Inflammatory macrophage treated with lipopolysaccharide for 1 hour (primary cell): ENCODE measurements at places on chromosomes 2 and 18.

GRCh38 chr18:71125581-71125980 lies 836.7 kb downstream of the SOCS6 start:
- no peak for DNase-seq

- no peak for DNase-seq
Measured at GRCh38 chr2:19664646-19665045, 237.1 kb downstream of the TTC32 start.

DNA sequence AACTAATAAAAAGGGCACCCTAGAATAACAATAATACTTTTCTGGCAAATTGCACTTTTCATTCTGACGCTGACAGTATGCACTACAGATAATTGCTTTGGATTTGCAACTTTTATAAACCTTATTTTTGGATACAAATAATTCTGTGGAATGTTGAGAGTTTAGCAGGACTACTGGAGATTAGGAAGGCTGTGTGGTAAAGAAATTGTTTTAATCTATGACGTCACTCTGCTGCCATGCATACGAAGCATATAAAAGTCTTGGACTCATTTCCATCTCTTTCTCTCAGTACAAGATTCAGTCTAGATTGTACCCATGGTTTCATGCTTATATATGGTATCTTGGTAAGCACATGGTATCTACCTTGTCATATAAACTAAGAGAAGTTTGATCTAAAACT lies 28.1 kb upstream of the ZCCHC2 start:
- DNase-seq = no peak

GRCh38 chr2:23595601-23596251 lies 210.7 kb downstream of the KLHL29 start:
- no peak for DNase-seq

DNA sequence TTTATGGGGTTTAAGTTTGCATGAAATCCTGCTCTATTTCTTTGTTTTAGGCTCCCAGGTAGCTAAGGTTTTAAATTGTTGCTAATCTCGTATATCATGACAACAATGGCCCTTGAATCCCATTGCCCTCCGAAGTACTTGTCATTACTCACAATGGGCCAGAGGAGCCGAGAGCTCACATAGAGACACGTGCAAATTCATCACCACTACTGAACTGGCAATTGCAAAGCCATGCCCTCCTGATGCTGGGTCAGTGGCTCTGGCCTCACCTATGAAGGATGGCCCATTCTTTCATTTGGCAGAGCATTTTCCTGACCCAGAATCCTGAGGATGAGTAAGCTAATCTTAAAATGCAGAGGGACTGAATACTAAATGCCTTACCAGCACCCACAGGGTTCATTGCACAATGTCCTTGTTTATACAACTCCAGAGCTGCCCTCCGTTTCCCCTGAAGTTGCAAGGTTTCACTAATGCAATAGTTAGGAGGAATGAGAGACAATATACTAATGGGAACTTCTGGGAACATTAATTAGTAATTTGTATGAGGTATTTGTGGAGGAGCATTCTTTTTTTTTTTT lies 71.6 kb upstream of the GAREM1 start:
- no peak for DNase-seq

DNA sequence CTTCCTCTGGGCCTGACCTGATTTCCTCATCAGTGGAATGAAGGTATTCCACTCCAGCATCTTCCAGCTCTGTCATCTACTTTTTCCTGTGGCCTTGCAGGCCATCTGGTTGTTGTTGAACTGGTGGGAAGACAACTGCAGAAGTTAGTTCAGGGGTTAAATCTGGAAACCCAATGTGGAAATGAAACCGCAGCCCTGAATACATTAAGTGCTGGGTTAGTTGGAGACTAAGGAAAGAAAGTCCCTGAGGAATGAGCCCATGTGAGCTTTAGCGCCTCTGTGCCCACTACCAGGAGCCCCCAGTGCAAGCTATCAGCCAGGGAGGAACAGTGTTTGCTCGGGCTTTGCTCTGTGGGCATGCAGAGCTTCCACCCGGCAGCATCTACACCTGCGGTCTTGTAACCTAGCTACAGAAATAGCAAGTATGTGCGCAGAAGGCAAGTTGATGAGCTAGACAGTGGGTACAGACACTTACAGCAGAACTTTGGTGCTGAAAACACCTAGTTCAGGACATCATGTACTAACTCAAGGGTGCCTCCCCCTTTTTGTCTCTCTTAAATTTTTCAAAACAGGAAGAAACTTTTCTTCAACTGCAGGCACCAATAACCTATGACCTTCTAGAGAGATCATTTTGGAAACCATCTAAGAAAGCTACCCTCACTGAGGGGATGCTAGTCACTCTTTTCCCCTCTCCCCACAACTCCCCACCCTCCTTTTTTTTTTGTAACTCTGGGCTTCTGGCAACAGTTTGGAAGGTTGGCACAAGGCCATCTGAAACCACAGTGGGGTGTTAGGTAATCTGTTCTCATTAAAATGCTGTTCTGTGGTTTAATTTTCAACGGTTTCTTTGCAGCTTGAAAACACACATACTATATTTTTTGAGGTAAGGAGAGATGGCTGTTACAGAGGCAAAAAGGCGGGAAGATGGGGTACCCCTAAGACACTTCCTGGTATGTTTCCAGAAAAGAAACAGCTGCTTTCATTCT lies 18.3 kb upstream of the CXCR4 start:
- DNase-seq = peak; percentile 63

DNA sequence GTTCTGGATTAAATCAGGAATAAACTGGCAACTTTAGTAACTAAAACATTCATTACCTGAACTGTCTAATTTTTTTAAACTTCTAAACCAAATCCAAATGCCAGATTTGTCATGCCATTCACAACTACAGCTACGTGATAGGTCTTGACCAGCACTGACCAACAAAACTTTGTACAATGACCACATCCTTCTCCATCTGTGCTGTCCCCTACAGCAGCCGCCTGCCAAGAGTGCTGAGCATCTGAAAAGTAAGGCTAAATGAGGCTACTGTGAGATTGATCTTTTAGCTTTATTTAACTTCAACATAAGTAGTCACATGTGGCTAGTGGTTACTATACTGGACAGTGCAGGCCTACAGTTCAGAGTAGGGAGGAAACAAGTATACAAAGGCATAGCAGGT lies 7.6 kb downstream of the FAM168B start:
- no peak for DNase-seq

GRCh38 chr2:214034417-214034816 lies 376.4 kb upstream of the VWC2L start:
- DNase-seq = no peak

DNA sequence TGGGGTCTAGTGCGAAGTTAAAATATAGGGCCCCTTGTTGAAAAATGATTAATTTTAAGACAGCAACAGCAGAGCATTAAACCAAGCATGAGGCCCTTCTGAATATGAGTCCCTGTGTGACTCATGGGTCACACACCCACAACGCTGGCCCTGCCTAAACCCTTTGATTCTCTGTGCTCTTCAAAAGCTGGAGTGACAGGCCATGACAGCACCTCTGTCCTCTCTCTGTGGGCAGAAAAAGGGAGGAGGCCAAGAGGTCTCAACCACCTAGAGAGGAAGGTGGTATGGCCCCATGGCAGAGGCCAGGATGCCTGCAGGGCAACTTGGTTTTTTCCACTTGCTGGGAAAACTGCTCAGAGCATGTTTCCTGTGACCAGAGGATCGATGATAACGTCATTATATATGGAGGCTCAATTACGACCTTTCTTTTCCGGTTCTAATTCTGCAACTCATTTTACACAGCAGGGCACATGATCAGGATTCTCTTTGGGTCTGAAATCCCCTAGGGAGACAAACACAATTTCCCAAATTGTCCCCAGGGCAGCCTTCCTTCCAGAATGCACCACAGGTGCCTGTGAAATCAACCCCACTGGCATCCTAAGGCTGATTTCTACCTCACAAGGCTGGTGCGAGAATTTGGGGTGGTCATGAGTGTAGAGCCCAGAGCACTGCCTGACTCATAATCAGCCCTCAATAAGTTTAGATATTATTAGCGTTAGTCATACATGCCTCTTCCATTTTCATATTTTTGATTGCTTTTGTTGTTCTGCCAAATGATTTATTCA lies 102.0 kb upstream of the PPP1CB start:
- peak; percentile 60 for DNase-seq

DNA sequence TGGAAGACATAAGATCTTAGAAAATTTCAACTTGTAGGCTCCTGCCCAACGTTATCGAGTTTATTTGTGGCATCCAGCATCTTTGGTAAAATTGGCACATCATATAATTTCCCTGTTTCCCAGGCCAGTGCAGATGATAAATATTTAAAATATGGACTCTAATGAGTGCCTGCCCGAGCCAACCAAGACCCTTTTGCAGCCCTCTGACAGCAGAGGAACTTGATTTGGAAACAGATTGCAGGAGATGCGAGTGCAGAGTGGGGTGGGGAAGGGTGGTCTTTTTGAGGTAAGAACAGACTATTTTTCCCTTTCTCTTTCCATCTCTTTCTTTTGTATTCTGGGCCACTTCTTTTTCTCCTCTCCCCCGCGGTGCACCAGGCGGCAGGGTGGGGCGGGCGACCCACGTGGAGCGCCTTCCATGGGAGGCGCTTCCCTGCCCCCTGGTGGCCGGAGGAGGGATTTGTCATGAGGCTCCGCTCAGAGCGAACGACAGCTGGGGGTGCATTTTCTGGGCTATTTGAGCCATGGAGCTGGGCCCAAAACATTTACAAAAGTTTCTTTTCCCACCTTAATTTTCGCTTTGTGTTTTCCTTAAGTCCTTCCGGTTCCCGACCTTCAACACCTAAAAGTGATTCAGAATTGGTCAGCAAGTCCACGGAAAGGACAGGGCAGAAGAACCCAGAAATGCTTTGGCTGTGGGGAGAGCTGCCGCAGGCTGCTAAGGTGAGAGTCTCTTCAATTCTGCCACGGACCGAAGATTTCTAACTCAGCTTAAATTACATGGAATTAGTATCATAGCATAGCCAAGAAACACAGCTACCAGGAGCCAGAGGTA lies 32.7 kb downstream of the LPIN1 start:
- DNase-seq = peak; percentile 92

- DNase-seq = peak; percentile 90
Measured at GRCh38 chr18:62612776-62613175, 90.0 kb downstream of the ZCCHC2 start.

DNA sequence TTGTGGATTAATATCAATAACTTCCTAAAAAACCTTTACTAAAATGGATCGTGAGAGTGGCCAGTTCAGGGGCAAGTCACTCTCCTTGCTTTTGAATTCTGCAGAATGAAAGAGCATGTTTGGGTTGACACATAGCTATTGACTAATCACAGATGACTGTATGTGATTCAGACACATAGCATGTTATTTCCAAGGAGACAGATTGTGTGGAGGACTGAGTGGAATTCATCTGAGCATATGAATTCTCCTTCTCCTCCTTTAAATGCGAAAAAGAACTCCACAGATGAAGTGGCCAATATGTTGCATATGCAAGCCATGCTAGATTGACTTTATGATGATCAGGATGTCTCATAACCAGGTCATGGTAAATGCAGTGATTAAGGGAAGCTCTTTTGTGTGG lies 249.4 kb upstream of the FAM98A start:
- no peak for DNase-seq

GRCh38 chr2:136468799-136469369 lies 296.5 kb upstream of the THSD7B start:
- DNase-seq = no peak

GRCh38 chr18:43061816-43062215 lies 53.7 kb downstream of the RIT2 start:
- no peak for DNase-seq

DNA sequence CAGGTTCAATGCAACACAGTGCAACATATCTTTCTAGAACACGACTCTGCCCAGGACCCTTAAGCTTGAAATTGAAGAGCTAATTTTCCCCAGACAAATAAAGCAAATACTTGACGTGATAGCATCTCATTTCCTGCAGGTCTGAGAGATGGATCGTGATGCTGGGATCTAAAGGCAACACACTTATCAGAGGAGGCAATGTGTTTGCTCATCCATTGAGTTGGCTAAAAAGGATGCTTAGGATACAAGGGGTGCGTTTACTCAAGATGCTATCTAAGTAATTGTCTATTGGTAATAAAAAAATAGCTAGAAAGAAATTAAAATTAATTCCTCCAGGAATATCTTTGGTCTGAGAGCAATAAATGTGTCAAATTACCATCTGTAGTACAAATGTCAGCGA lies 129.0 kb downstream of the SOCS6 start:
- DNase-seq = no peak

GRCh38 chr2:98346311-98347236 lies at the start of gene CNGA3:
Gene CNGA3, plus strand, starts transcription at chr2:98346456. Its CDS starts 23,520 bp downstream, at chr2:98369976.
- no peak for DNase-seq

DNA sequence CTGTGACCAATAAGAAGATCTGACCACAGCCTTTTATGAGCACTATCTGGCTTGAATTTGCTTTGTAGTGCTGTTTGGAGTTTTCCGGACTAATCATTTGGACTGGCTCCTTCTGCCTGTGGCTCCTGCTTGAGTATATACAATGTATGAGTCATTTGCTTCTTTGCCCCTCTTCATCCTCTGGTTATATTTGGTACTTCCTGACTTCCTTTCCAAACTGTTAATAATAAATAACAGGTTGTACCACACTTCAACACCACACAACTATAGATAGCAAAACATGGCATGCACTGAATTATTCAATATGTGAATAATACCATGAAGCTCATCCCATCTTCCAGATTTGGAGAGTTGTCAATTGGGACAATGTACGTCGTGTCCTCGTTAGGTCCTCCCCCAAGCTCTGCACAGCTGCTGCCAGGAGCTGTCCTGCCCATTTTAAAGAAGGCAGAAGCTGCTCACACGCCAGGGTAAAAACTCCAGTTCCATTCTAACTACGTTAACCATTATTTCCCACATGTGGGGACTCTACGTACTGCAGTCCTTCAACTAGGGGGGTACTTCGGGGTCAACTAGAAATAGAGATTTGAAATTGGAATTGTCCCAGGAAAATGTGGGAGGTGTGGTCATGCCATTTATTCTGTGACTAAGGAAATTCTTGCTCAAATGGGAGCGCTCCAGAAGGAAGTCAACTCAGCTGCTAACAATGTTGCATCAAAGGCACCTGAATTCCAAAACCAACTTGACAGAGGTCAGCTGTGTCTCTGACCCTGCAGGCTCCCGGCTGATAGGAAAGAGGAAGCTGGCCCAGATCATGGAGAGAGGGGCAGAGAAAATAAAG lies 38.1 kb downstream of the ST8SIA5 start:
- no peak for DNase-seq

GRCh38 chr18:68848242-68848641 lies 50.4 kb downstream of the CCDC102B start:
- no peak for DNase-seq

DNA sequence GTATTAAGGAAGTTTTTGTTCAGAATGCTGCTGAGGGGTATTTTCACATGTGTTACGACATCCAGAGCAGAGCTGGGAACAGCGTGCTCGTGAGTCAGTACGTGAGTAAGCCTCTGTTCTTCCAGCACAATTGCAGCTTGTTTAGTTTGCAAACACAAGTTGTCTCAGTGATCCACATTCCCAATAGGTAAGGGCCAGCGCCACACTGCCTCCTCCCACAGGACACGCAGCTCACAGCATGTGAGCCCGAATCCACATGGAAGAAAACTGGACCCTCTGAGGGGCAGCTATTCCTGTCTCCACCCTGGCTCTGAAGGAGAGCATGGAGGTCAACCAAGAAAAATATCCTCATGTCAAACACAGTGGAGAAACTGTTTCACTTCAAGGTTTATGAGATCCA lies 173.9 kb upstream of the PID1 start:
- DNase-seq = peak; percentile 78

GRCh38 chr2:187959821-187960220 lies 331.9 kb upstream of the GULP1 start:
- DNase-seq = no peak
